ENCODE measurements at places on chromosomes 6 and 20. TPM values are rescaled to one million over a fixed set of nuclear protein-coding genes. Genes with fewer than 3 reads are reported as not detected.

DNA sequence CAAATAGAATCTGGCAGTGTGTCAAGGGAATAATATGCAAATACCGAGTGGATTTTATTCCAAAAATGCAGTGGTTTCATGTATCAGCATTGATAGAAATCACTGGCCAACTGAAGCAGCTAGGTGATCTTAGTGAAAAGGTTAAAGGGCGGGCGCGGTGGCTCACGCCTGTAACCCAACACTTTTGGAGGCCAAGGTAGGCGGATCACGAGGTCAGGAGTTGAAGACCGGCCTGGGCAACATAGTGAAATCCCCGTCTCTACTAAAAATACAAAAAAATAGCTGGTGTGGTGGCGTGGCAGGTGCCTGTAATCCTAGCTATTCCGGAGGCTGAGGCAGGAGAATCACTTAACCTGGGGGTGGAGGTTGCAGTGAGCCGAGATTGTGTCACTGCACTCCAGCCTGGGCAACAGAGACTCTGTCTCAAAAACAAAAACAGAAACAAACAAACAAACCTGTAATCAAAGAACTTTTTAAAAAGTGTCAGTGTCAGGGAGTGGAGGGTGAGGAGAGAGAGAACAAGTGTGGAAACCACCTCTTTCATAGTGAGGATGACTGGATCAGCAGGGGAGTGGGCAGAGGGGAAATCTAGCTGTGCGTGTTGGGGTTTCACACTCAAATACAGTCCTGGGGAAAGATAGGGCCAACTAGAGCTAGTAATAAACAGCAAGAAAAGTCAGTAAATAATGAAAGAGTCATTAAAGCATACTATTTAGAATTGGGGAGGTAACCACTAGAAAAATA, 57.1 kb downstream of the CDS2 start:
- DNase-seq: no peak

DNA sequence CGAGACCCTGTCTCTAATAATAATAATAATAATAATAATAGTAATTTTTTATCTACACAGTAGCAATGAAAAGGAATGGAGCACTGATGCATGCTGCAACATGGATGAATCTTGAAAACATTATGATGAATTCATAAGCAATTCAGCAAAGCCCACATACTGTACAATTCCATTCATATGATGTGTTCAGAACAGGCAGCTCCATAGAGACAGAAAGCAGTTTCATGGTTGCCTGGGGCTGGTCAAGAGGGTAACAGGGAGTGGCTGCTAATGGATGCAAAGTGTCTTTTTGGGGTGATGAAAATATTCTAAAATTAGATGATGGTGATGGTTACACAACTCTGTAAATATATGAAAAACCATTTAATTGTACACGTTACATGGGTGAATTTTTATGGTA, 43.6 kb downstream of the SLC24A3 start:
- DNase-seq: no peak

GRCh38 chr6:108119769-108120141, 45.2 kb upstream of the OSTM1 start:
- no peak for DNase-seq

- DNase-seq: no peak
Observed at GRCh38 chr6:12229332-12229731, 60.8 kb upstream of the EDN1 start.

GRCh38 chr6:11110921-11111768, at the start of gene ERVFRD-1:
TSS of gene ERVFRD-1 (minus strand) at chr6:11111725. CDS start at chr6:11105310, 6,415 bp downstream.
- DNase-seq: peak; percentile 8

Gene LTA
- total RNA-seq: 77.2 TPM

Gene GNAS-AS1
- 2.5 TPM for total RNA-seq

Gene COL9A3
- 0.31 TPM for total RNA-seq

- DNase-seq: peak; percentile 60
Observed at GRCh38 chr6:2861060-2861821, 19.6 kb upstream of the SERPINB1 start.

DNA sequence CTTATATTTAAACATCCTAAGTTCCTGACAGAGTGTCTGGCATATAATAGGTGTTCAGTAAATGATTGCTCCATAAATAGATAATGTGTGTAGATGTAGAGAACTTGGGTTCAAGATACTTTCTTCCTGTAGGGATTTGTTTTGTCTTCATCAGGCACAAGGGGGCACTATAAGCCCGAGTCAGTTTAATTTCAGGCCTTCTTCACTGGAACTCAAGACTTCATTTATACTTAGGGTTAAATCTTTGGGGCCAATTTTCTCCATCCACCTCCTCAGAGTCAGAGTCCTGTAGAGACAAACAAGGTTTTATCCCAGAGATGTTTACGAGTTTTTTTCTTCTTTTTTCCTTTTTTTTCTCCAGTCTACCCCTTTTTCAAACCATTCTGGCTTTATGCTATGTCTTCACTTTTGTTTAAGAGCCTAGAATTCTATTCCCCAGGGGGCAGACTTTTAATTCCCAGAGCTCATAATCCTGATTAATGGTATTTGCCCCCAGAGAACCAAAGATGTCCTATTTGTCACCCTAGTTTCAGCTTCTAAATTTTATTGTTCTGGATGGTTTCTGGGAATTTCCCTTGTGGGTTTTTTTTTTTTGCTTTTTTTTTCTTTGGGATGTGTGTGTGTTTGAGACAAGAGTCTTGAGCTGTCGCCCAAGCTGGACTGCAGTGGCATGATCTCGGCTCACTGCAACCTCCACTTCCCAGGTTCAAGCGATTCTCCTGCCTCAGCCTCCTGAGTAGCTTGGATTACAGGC, 88.4 kb downstream of the HFE start:
- DNase-seq: peak; percentile 68

DNA sequence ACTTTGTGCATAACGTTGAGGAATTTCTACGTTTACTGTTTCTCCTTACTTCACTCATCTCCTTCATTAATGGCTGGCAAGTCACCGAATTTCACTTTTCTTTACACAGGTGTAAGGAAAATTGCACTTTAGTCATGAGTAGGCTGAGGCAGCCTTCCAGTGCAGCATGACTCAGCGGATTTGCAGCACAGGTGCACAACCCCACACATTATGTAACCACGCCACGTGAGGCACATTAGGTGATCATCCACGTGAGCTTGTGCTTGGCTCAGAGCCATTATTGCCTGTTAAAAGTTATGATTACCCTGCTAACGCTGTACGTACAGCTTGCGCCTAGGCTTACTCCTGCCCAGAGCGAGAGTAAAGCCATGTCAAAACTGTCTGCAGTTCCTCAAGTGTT, 158.8 kb downstream of the NKAIN2 start:
- DNase-seq: no peak

GRCh38 chr20:41065716-41066115, 37.1 kb downstream of the TOP1 start:
- DNase-seq: no peak

- no peak for DNase-seq
Observed at GRCh38 chr6:11072101-11072500, 21.5 kb upstream of the SMIM13 start.

GRCh38 chr6:116314218-116314617, 34.5 kb upstream of the TSPYL1 start:
- no peak for DNase-seq

GRCh38 chr6:88983532-88983931, 20.1 kb upstream of the RNGTT start:
- no peak for DNase-seq

Measured in activated T-cell treated with anti-CD3 and anti-CD28 coated beads, Interleukin-2, amount 50 U/mL, for 72 hours (primary cell).